EH (cell line): ENCODE measurements at places on chromosomes 11 and 22.

- DNase-seq = no peak
Observed at GRCh38 chr22:19354201-19354600, 62.7 kb upstream of the CLTCL1 start.

- DNase-seq = no peak
Observed at GRCh38 chr11:69874984-69875624, 55.9 kb upstream of the FGF3 start.

- DNase-seq = peak; percentile 63
Observed at GRCh38 chr11:124946735-124947141, 7.3 kb upstream of the CCDC15 start.

- DNase-seq = peak; percentile 34
Observed at GRCh38 chr11:14029971-14030920, 67.7 kb downstream of the SPON1 start.

- no peak for DNase-seq
Observed at GRCh38 chr11:108624196-108624925, 30.8 kb upstream of the EXPH5 start.

GRCh38 chr11:17352950-17353820 lies 1.6 kb downstream of the NCR3LG1 start:
- peak; percentile 82 for DNase-seq

DNA sequence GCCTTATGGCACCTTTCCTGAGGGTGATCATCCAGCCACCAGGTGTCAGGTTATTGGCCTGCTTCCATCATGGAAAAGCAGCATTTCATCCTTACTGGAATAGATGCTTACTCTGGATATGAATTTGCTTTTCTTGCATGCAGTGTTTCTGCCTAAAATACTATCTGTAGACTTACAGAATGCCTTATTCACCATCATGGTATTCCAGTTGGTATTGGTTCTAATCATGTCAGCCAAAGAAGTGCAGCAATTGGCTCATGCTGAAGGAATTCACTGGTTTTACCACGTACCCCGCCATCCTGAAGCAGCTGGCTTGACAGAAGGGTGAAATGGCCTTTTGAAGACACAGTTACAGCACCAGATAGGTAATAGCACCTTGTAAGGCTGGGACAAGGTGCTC lies 194.2 kb downstream of the AASDHPPT start:
- DNase-seq = peak; percentile 0

GRCh38 chr11:47587723-47588326 lies 1.3 kb downstream of the FAM180B start:
- no peak for DNase-seq
